ENCODE measurements at places on chromosomes 4 and X.

DNA sequence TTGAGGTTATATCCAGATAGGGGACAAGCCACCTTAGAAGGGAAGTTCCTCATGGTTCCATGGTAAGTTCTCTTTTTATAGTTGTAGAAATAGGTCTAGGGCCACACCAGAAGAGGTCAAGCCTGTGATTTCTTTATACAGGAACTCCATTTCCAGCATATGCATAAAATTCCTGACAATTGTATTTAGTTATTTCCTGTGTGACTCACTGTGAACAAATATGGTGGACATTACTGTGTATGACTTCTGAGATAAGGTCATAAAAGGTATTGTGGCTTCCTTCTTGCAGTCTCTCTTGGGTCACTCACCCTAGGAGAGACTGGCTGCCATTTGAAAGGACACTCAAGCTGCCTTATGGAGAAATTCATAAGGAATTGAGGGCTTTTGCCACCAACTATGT lies 2.2 kb upstream of the C4orf36 start:
- no peak for DNase-seq

DNA sequence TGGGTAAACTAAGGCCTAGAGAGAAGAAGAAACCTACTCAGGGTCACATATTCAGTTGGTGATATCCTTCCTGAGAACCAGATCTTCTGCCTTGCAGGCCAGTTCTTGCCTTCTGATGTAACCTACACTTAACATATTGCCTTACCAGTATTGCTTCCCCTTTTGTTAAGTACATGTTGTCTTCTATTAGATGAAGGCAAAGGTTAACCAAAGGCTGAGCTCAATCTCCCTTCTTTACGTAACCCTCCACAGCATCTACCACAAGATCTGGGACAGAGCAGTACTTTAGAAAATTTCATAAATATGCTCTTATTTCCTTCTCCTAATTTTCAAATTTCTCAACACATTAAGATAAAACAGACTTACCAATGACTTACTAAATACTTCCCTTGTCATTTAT lies 474.4 kb downstream of the SH2D1A start:
- DNase-seq: no peak

GRCh38 chr4:152780267-152780778 lies 569 bp downstream of the ARFIP1 start:
- no peak for DNase-seq

DNA sequence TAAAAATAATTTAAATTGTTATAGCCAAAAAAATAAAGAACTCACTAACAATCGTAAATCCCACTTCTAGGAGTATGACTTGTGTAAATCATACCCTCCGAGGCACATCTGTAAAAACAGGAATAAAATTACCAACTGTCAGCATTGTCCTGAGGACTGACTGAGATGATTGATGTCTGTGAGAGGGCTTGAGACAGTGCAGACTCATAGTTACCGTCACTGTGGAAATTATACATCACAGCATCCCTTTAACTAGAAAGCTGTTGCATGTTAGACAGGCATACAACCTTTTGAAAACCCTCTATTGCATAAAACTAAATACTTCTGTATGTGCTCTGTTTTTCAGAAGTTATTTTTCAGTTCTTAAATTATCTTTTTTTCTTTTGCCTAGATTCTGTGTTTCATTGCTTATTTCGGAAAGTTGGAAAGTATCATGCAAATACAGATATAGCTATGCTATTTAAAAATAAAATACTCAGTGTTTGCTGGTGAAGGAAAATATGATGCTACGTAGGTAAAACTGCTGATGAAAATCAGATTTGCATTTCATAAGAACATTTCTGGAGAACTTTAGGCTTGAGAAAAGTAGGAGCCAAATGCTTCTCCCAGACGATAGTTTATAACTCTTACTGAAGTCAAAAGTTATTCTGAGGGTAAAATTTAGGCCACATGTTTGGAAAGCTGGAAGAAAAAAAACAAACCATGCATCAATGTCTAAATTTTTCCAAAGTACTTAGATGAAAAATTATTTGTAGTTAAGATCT lies 13.6 kb upstream of the RBPJ start:
- no peak for DNase-seq

DNA sequence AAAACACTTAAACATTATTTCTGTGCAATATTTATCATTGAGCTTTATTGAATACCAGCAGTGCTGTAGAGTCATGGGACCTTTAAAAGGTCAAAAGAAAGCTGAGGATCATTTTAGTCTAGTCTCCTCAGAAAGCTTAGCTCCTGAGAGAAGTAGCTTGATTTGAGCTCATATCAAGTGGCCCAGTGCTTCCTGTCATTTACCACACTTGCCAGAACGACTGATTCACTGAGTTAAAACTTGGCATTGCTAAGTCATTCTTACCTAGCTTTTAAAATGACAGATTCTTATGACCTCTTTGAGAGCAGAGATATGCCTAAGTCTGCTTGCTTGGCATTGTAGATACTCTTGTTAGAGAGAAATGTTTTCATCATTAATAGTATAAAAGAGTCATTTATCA lies 15.2 kb downstream of the SEPTIN11 start:
- no peak for DNase-seq

- no peak for DNase-seq
These were observed 44.9 kb downstream of the HAND2 start for GRCh38 chr4:173485164-173485563.

- no peak for DNase-seq
These were observed 24.0 kb downstream of the CDKN2AIP start for GRCh38 chr4:183468210-183469095.

Data from neural crest cell (in vitro differentiated cells).